K562 (cell line): ENCODE measurements at places on chromosomes 1 and 21. TPM values are rescaled to one million over a fixed set of nuclear protein-coding genes. Genes with fewer than 3 reads are reported as not detected.

Gene C1orf115
- 0.09 TPM in 1 of 2 replicates, not detected in the other for total RNA-seq

Gene GPR161
- total RNA-seq: 1.2 and 1.6 TPM in 2 replicates

Gene CALML6
- total RNA-seq: not detected in 2 replicates

Gene TRNAU1AP
- 47.9 and 48.8 TPM in 2 replicates for total RNA-seq

Gene PYGO2
- total RNA-seq: 36.2 and 36.7 TPM in 2 replicates

Gene FMOD
- 0.13 and 0.20 TPM in 2 replicates for total RNA-seq

Gene EDARADD
- 21.1 and 22.5 TPM in 2 replicates for total RNA-seq

Gene OPRD1
- 0.02 TPM in 1 of 2 replicates, not detected in the other for total RNA-seq

Gene C1QTNF12
- total RNA-seq: 2.2 and 3.7 TPM in 2 replicates

Gene RNF186
- not detected in 2 replicates for total RNA-seq

Gene FOXD3
- total RNA-seq: 0.29 and 0.38 TPM in 2 replicates

Gene CELA2A
- total RNA-seq: 0.47 and 0.62 TPM in 2 replicates

Gene CRYAA
- not detected in 2 replicates for total RNA-seq

Gene COL11A1
- total RNA-seq: 0.07 and 0.09 TPM in 2 replicates

Gene EPHA8
- total RNA-seq: not detected in 2 replicates

Gene AMY2A
- total RNA-seq: 0.33 and 0.65 TPM in 2 replicates

Gene LIN9
- total RNA-seq: 18.9 and 19.4 TPM in 2 replicates

Gene ITSN1
- total RNA-seq: 7.0 and 8.7 TPM in 2 replicates

Gene SMCP
- not detected in 2 replicates for total RNA-seq

Gene MYOC
- total RNA-seq: not detected in 2 replicates

Gene CCDC27
- total RNA-seq: not detected in 2 replicates

Gene BEST4
- total RNA-seq: not detected in 2 replicates

Gene ASPM
- 56.2 and 57.1 TPM in 2 replicates for total RNA-seq

Gene OR2T11
- not detected in 2 replicates for total RNA-seq

Gene LDLRAD1
- total RNA-seq: not detected in 2 replicates

Gene CD53
- 68.2 and 79.5 TPM in 2 replicates for total RNA-seq

Gene NVL
- total RNA-seq: 44.7 and 49.0 TPM in 2 replicates

Gene TRIM58
- total RNA-seq: 19.1 and 19.8 TPM in 2 replicates

Gene HES2
- 0.18 TPM in 1 of 2 replicates, not detected in the other for total RNA-seq

Gene KCNJ10
- not detected in 2 replicates for total RNA-seq
